HT1080 (cell line): ENCODE measurements at places on chromosomes 1 and 21.

- DNase-seq, result peak; percentile 19
These were observed 2.1 kb downstream of the SASS6 start for GRCh38 chr1:100130552-100131077.

- no peak for DNase-seq
These were observed 440.5 kb downstream of the SMYD3 start for GRCh38 chr1:246066573-246066972.

DNA sequence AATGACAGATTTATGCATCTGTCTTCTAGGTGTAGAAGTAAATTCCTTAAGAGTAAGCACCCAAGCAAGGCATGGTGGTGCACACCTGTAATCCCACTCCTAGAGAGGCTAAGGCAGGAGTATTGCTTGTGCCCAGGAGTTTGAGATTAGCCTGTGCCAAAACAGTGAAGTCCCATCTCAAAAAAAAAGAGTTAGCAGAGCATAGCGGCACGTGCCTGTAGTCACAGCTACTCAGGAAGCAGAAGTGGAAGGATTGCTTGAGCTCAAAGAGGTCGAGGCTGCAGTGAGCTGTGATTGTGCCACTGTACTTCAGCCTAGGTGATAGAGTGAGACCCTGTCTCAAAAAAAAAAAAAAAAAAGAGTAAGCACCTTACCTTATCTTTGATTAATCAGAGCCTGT, 15.1 kb upstream of the TIPRL start:
- DNase-seq, result no peak

DNA sequence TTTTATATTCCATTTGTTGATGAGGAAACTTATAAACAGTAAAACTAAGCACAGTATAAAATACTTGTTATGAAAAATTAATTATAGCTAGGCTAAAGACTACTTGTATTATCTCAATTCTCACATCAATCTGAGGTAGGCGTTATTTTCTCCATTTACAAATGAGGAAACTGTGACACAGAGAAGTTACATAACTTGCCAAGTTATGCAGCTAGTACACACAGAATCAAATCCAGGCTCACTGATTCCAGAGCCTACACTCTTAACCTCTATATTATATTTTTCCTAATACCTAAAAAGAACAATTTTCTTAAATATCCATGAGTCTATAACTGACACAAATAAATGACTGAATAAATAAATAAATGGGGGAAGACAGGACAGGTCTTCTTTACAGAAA, 11.2 kb upstream of the VPS45 start:
- no peak for DNase-seq

DNA sequence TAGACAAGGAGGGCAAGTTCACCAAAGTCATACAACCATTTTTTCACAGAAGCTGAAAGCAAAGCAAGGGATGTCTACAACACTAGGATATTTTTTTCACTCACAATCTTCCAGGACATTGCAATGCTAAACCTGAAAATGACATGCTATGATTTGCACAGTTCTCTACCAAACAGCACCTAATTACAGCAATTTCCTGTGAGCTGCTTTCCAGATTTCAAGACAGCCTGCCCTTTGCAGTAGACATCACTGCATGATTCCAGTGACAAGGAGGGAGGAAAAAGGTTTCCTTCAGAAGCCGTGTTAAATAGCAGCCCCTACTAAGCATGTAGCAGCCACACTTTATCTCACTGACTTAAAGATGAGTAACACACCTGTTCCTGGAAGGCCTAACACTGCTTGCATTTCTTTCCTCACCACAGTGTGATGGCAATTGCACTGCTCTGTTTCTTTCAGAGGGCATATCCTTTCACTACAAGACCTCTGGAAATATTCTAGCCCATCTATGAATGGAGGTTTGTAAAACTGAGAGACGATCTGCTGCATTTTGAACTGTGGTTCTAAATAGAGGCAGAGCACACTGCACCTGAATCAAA, 97.1 kb downstream of the DUSP10 start:
- no peak for DNase-seq

DNA sequence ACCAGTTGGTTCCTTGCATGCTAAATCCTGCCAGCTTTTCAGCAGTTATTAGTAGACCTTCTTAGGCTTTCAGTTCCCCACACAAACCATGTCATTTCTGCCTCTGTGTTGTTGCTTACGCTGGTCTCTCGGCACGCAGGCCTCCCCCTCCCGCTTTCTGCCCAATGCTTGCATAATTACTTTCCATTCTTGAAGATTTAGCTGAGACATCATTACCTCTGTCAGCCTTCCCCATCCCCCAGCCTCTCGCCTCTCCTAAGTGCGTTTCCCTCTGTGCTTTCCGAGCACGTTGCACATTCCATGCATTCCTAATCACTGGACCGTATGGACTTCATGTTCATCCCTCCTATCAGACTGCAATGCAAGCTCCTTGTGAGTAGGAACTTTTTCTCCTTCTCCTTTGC, 26.8 kb downstream of the TSHB start:
- DNase-seq, result no peak

- no peak for DNase-seq
These were observed 449.1 kb downstream of the GPATCH2 start for GRCh38 chr1:217181756-217182155.

- DNase-seq, result no peak
These were observed 4.6 kb downstream of the ACBD6 start for GRCh38 chr1:180497826-180498225.

DNA sequence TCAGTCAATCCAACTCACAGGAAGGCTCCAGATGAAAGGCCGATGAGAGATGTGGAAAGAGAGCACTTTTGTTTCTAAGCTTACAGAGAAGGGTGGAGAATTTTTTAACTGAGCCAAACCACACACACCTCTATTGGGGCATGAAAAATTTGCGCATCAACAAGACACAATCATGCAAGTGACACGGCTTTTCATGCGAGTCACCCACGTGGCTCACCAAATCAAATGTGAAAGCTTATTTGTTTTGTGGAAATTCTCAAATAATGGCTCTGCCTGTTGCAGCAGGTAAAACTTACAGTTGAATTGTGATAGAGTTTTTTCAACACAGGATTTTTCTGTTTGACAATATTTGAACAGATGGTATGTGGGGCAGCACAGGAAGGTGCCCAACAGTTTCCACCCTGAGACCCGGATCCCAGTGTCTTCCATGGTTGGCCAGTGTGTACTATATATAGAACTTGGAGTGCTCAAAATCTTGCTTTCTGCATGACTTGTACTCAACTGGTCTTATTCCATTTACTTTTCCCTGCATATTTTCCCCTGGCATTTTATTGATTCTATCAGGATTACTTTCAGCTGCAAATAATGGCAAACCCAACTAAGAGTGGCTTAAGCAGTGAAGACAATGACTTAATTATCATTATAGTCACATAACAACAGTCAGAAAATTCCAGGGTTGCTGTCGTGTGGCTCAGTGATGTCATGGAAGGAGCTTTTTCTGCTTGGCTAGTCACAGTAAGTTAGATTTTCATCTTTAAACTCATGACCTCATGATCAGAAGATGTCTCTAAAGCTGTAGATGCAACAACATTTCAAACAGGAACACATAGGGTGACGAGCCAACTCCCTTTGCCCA, 90.6 kb upstream of the SIM2 start:
- DNase-seq, result no peak
